ENCODE measurements at places on chromosomes 1 and 21.

DNA sequence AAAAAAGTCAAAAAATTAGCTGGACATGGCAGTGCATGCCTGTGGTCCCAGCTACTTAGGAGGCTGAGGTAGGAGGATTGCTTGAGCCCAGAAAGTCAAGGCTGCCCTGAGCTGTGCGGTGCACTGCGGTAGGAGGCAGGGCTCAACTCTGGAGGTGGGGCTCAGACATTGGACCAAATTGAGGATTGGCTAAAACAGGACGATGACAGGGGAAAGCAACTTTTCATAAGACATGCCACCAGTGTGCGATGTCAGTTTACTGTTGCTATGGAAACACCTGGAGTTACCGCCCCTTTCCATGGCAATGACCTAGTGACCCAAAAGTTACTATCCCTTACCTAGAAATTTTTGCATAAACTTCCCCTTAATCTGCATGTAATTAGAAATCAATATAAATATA lies 85.3 kb downstream of the DISP3 start:
- no peak for DNase-seq

GRCh38 chr1:98421085-98421435 lies 240.5 kb upstream of the SNX7 start:
- DNase-seq: no peak

DNA sequence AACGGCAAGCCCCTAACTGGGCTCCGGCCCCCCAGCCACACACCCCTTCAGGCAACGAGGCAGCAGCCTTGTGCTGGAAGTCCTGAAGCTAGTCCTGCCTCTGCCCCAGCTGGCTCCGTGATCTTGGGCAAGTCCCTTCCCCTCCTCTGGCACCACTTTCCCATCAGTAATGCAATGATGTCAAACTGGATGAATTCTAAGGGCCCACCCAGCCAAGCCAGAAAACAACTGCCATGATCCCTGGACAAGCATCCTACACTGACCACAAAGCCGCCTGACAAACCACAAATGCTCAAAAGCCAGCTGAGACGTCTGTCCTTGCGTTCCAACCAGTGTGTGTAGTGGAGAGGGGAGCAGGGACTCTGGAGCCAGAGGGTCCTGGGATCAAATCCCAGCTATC lies 26.8 kb downstream of the IFFO2 start:
- DNase-seq: no peak

DNA sequence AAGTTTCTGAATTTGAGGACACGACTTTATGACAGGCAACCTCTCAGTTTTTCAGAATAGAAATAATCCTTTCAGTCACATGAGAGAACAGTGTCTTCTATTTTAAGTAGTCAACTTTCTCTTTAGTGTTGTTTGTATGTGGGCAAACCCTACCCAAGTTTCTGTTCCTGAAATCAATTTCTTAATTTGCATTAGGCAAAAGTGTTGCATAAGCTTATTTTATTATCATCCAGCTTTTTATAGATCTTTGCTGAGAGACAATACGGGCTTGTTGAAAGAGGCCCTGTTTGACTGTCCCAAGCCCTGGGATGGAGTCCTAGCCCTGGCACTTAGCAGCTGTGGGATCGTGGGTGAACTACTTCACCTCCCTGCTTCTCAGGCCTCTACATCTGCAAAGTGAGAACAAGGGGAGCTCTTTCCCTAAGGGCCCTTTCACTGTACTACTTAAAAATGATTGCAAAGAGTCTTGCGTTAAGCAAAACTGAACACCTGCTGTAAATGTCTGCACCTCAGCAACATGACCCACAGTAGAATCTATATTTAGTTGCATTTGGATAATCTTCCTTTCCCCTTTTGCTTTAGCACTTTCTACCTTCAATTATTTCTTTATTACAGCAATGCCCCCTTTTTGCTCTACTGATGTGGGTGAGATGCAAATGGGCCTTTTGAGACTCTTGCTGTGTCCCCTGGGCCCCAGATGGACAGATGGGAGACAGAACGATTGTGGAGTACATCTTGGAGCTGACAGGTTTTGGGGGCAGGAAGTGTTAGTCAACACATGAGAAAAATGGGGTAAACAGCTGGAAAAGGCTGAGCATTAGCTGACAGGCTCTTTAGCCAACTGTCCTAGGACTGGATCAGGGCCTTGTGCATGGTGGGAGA lies 41.0 kb upstream of the SCAF4 start:
- no peak for DNase-seq

DNA sequence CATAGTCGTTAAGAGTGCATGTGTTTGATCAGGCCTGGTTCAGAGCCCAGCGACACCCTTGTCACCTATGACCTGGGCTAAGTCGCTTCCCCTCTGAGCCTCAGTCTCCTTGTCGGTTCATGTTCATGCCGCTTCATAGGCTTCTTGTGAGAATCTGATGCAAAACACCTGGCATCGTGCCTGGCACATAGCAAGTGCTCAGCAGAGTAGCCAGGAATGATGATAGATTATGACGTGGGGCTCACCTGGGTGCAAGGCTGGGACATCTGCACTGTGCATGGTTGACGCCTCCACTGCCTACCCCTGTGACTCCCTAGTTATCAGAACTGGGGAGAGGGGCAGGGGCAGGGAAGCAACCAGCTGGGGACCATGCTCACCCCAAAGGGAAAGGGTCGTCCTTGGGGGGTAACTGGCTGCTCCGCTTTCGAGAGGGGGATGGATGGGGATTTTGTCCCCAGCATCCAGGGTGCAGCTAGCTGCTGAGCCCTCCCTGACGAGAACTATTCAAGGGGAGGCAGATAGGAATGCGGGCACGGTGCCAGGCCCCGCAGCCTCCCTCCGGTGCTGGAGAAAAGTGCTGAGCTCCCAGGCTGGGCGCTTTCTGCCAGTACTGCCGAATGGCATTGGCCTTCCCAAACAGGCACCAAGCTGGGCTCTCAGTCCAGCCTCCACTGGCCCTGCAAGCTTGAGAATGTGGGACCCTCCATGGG lies 9.3 kb downstream of the EFHD2 start:
- DNase-seq: no peak

- peak; percentile 89 for DNase-seq
Observed at GRCh38 chr21:44574457-44575306, 1.2 kb downstream of the KRTAP10-4 start.

DNA sequence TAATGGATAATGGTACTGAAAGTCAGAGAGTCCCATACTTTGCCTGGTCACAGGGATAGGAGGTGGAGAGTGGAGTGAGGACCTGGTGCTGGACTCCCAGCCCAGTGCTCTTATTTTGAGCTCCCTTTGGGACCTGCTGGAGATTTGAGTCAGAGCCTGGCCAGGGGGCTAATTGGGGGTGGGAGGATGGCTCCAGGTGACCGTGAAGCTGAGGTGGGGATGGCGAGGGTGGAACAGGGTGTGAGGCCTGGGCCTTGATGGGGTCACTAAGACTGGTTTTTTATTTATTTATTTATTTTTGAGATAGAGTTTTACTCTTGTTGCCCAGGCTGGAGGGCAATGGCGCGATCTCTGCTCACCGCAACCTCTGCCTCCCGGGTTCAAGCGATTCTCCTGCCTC lies 17.8 kb downstream of the AMPD2 start:
- DNase-seq: no peak

GRCh38 chr1:103960045-103960444 lies 210.3 kb downstream of the AMY1C start:
- no peak for DNase-seq

DNA sequence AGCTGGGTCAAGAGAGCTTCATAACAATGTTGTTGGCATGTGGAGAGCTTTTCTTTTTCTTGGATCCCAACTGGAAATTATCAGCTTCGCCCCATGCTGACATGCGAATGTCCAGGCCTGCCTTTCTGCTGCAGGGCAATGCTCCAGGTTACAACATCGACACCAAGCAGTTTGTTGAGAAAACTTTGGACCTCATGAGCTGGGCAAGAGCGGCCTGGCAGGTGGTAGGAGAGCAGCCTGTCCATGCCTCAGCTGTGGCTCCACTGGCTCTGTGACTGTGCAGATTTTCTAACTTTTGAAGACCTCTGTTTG lies 41.4 kb downstream of the MTARC1 start:
- DNase-seq: no peak

GRCh38 chr21:43195121-43196021 lies 26.6 kb downstream of the CRYAA start:
- no peak for DNase-seq

DNA sequence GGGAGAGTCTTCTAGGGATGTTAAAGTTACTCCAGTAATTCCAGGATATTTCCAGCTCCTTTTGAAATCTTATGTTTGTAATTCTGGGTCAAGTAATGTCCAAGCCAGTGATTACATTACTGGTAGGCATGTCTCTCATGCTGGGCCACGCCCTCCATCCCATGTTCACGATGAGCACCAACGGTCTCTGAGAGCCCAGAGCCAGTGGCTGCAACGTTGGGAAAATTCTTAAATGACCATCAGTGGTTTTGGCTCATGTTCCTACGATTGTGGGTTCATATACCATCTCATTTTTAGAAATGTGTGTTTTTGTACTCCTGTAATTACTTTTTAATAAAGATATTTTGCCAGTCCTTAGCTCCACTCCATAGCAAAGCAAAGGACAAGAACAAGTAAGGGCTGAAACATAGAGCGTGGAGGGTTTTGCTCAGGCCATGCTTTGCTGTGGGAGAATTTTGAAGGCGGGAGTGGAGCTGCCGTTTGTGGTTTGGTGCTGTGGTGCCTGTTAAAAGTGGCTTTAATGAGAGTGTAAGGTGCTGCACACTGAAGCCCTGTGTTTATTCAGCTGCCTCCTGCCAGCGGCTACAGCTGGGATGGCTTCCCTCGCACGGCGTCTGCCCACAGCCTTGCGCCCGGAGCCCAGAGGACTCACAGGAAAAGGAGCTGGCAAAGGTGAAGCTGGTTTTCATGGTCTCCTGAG lies 28.9 kb downstream of the VANGL1 start:
- peak; percentile 82 for DNase-seq

DNA sequence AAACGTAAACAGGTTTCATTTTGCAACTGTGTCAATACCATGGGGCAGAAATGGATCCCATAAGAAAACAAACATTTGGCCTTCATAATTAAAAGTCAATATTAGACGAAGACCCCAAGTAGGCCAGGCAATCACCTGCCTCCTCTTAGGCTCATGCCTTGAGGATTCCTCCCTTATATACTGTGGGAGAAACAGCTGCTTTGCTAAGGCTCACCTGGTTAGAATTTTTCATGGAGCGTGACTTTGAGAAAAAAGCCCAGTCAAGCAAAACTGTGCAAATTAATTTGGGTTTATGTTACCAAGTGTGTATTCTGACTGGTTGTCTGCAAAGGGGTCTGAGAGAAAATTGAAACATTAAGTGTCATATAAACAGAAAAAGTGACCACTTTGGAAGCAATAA lies 605.3 kb upstream of the USP24 start:
- DNase-seq: peak; percentile 95

DNA sequence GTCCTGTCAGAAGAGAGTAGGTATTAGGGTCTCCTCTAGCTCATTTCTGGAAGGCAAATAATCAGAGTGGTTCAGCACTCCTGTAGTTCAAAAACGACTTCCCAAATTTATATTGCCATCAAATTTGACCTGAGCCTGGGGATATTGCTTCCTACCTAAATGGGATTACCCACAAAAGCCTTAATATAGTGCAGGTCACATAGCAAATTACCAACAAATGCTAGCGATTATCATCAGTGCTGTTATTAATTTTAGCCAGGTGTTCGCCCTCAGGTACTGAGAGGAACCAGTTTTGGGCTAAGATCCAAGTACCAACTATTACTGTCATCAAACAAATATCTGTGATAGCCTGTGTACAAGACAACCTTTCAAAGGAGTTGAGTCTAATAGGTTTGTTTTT lies 661.8 kb upstream of the PTBP2 start:
- DNase-seq: no peak

DNA sequence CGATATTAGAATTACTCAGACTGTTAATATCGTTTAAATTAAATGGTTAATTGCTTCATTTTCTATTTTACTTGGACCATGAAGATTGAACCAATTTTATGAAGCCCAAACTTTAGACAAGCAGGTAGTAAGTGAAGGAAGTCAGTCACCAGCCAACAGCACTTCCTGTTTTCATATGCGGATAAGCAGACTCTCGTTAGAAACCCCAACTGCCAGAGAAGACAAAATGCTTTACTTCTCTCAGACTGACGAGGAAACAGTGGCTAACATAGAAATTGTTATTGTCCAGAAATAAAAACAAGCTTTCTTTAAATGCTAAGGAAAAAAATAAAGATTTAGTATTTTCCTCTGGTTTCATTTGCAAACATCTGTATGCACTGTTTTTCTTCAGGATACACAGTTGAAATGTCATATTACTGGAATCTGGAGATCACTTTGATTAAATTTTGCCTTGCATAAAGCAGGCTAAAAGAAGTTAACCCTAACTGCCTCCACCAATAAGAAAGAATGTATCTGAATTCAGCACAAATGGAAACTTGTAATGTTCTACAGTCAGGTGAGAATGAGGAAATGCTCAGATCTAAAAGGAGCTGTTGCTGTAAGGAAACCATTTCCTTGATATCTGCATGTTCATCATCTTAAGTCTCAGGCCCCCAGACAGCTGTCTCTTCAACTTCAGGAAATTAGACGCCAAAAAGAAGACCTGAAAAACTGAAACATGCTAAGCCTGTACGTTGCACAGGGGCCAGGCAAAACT lies 129.8 kb upstream of the SAMSN1 start:
- peak; percentile 2 for DNase-seq

GRCh38 chr21:44304877-44305293 lies 5.0 kb downstream of the PFKL start:
- peak; percentile 64 for DNase-seq

DNA sequence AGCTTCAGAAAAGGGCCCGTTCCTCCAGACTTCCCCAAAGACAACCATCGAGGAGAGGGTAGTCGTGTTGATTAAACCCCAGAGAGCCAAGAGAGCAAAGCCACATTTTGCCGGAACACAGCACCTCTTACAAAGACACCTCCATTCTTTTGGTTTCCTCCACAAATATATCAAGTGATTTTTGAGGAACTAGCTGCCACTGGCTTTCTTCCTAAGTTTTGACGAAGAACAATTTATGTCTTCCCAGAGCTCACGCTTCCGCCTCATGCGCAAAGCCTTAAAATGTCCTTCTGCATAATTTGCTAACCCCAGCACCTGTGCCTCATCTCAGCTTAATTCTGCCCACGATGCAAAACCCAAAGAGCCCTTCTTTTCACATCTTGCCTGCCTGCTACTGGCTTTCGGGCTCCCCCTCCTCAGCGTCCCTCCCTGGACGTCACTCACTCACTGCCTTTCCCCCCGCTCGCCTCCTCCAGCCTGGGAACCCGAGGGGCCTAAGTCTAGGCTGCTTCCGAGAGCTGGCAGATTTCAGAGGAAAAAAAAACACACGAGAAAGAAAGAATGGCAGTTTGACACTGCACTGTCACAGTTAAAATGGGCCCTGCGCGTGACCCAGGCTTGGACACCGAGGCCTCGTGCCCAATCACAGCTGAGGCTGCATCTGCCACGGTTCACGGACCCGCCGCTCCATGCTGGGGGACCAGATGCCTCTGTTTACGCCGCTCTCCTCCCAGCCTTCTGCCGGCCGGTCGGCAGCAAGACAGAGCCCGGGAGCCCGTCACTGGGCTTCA lies 77.6 kb upstream of the IFNAR2 start:
- DNase-seq: no peak

- no peak for DNase-seq
Observed at GRCh38 chr1:206049293-206049692, 3.7 kb upstream of the RHEX start.

All from DMS53 (cell line).